Activated T-cell treated with anti-CD3 and anti-CD28 coated beads, Interleukin-2, amount 50 U/mL, for 48 hours (primary cell): ENCODE measurements at places on chromosomes 4 and X.
A peak's percentile ranks its signal among the peaks of the same experiment; 100 is the strongest.

DNA sequence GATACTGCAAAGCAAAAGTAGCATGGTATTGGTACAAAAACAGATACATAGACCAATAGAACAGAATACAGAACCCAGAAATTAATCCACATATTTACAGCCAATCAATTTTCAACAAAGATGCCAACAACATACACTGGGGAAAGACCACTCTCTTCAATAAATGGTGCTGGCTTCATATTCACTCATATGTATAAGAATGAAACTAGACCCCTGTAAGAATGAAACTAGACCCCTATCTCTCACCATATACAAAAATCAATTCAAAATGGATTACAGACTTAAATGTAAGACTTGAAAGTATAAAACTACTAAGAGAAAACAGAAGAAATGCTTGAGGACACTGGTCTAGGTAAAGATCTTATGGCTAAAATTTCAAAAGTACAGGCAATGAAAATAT, 19.3 kb downstream of the TLR6 start:
- DNase-seq = no peak

DNA sequence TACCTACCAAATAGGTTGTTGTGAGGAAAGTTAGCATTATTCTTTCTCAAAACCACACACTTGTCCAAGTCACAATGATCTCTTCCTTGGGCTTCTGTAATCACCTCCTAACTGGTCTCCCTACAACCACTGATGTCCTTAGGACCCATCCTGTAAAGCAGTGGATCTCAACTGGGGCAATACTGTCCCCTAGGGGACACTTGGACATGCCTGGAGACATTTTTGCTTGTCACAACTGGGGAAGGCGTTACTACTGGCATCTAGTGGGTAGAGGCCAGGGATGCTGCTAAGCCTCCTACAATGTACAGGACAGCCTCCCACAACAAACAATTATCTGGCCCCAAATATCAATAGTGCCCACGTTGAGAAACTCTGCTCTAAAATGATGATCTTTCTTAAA, 118.7 kb upstream of the AP1S2 start:
- peak; percentile 37 for DNase-seq

DNA sequence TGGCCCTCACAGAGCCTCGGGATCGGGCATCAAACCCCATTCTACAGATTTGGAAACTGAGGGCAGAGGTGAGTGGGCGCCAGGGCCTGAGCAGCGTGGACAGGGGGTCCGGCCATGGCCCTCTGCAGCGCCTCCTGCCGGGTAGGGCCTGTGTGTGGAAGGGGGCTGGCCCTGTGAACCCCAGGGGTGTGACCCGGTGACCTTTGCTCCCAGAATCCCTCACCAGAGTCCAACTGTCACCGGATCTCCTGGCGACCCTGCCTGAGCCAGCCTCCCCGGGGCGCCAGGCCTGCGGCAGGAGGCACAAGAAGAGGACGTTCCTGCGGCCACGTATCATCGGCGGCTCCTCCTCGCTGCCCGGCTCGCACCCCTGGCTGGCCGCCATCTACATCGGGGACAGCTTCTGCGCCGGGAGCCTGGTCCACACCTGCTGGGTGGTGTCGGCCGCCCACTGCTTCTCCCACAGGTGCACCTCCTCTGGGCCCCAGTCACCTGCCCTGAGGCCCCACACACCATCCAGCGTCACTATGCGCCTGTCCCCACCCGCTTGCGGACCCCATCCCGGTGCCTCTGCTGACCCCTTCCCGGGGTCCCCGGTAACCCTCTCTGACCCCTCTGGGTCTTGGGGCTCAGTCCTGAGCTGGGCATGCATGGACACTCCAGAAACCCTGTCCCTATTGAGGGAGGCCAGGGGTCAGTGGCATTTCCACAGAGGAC, 4.2 kb downstream of the HGFAC start:
- no peak for DNase-seq

DNA sequence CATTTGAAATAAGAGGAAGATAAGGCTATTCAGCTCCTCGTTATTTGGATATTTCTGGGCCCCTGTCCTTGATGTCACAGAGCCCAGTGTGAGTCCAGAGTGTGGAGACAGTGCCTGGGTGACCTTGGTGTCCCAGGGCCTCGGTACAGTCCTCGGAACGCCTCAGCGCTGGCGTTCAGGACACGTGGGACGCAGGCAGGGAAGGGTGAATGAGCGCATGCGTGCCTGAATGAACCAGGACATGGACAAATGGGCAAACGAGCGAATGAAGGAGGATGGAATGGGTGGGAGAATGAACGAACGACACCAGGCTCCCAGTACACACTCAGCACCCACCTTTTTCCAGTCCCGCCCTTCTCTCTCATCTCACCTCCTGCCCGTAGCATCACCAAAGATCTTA, 44.2 kb downstream of the EVC start:
- DNase-seq = no peak

DNA sequence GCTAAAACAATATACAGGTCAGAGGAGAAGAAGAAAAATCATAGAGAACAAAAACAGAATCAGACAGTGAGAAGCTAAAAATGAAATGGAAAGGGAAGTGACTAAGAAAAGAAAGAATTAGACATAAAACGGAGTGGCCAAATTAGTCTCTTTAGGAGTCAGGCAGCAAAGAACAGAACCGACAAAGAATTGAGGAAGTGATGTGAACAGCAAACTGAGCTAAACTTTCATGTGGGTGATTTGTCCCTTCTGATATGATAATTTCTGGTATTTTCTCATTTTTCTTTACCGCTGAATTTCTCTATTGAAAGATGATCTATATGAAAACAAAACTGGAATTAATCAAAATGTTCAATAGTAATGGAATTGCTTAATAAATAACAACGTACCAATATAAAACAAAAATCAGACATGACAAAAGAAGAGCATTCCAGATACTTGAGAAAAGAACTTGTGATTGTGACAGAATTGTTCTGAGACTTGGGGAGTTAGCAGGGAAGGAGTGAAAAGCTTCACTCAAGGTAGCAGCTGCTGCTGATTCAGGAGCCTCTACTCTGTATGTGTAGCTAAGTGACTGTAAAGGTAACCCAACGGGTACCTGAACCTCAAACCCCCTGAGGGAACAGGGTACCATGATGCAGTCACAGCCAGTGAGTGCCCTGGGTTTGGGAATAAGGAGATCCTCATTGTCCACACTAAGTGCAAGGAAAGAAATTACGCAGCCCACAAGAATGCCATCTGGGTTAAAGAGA, 8.8 kb downstream of the TAPT1 start:
- DNase-seq = no peak
